Bladder microvascular endothelial cell (primary cell): ENCODE measurements at places on chromosomes 4 and X. TPM values are rescaled to one million over a fixed set of nuclear protein-coding genes. Genes with fewer than 3 reads are reported as not detected.

GAGE12H gene
- total RNA-seq = not detected in 2 replicates

PTPN13 gene
- 0.31 and 0.81 TPM in 2 replicates for total RNA-seq

UCP1 gene
- total RNA-seq = not detected in 2 replicates

MEPE gene
- total RNA-seq = not detected in 2 replicates

RS1 gene
- total RNA-seq = not detected in 2 replicates

AP1S2 gene
- total RNA-seq = 74.6 and 102 TPM in 2 replicates

HSFX4 gene
- not detected in 2 replicates for total RNA-seq

RBMXL3 gene
- total RNA-seq = not detected in 2 replicates

C4orf36 gene
- 0.16 TPM in 1 of 2 replicates, not detected in the other for total RNA-seq

GLRB gene
- 0.16 and 42.8 TPM in 2 replicates for total RNA-seq

FRG2 gene
- total RNA-seq = under 0.01 TPM in 1 of 2 replicates, not detected in the other

G3BP2 gene
- total RNA-seq = 113 and 184 TPM in 2 replicates

SRPX2 gene
- total RNA-seq = 6.8 and 59.6 TPM in 2 replicates

FRAS1 gene
- total RNA-seq = 1.3 and 4.0 TPM in 2 replicates

KDR gene
- total RNA-seq = 209 and 260 TPM in 2 replicates

N4BP2 gene
- 3.1 and 7.5 TPM in 2 replicates for total RNA-seq

FHL1 gene
- 39.0 and 112 TPM in 2 replicates for total RNA-seq

GPC3 gene
- total RNA-seq = not detected in 2 replicates

SPANXA2 gene
- not detected in 2 replicates for total RNA-seq

PITX2 gene
- total RNA-seq = 0.16 TPM in 1 of 2 replicates, not detected in the other
